ENCODE measurements at places on chromosomes 2 and 18.

GRCh38 chr2:43082111-43082894 lies 144.1 kb downstream of the ZFP36L2 start:
- DNase-seq, result no peak

DNA sequence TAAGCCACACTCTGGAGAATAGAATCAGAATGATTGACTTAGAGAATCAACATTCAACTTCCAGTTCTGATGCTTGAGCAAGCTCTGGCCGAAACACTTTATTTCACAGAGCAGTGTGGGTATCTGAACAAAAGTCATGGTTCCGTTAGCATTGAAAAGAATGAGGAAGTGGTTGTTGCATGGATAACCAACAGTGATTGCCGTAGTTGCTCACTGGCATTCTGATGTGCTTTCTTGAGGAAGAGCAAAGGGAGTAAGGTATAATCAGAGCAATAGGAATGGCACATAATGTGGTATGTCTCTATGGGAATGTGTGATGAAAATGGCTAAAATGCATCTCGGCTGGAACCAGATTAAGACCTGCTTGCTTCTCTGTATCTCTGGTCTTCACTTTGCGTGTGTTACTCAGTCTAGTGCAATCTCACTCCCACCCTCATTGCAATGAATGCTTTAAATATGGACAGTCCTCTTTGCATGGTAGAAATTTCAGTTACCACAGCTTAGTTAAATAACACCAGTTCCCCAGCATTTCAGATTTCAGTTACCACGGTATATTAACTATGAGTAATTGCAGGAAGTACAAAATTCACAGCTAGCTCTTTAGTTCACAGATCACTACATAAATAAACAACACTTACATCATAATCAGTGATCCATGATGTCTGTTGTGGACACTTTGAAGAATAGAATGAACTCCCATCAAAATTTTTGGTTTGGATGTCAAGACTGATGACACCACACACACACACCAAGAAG lies 7.8 kb upstream of the RAB12 start:
- DNase-seq, result no peak

GRCh38 chr2:190343536-190344275 lies at the start of gene INPP1:
TSS of gene INPP1 (plus strand) at chr2:190343589. CDS start at chr2:190360103, 16,514 bp downstream.
- DNase-seq, result peak; percentile 44

GRCh38 chr2:102085238-102085637 lies 57.3 kb upstream of the IL1R1 start:
- DNase-seq, result no peak

DNA sequence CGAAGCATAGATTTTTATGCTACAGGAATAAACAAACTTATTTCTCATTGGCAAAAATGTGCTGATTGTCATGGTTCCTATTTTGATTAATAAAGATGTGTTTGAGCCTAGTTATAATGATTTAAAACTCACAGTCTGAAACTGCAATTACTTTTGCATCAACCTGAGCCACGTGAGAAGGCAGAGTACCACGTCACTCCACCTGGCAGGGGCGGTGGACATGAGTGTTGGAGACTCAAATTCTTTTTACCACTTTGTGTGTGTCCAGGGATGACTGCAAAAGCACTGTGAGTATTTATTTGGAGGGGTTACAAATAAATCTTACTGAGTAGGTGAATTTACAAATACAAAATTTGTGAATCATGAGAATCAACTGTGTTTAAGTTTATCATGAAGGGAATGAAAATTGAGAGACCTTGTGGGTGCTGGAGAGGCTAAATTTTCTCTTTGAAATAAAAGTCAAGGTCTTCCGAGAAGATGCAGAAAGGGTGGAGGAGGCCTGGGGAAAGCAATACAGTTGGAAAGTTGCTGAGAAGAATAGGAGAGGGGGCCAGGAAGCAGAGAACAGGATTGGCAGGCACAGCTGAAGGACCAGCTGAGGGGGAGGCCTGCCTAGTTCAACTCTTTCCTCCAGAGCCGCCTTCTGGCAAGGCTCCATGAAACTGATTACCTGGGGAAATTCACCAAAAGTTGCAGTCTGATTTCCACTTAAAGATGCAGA lies 316.4 kb downstream of the MYCN start:
- DNase-seq, result no peak

DNA sequence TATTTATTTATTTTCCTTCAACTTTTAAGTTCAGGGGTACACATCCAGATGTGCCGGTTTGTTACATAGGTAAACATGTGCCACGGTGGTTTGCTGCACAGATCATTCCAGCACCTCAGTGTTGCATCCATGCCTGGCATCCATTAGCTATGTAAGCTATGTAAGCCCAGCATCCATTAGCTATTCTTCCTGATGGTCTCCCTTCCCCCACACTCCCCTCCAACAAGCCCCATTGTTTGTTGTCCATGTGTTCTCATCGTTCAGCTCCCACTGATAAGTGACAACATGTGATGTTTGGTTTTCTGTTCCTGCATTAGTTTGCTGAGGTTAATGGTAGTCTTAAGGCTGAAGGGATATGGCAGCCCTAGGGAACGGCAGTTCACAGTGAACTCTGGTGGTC lies 203.4 kb downstream of the CTNNA2 start:
- no peak for DNase-seq

DNA sequence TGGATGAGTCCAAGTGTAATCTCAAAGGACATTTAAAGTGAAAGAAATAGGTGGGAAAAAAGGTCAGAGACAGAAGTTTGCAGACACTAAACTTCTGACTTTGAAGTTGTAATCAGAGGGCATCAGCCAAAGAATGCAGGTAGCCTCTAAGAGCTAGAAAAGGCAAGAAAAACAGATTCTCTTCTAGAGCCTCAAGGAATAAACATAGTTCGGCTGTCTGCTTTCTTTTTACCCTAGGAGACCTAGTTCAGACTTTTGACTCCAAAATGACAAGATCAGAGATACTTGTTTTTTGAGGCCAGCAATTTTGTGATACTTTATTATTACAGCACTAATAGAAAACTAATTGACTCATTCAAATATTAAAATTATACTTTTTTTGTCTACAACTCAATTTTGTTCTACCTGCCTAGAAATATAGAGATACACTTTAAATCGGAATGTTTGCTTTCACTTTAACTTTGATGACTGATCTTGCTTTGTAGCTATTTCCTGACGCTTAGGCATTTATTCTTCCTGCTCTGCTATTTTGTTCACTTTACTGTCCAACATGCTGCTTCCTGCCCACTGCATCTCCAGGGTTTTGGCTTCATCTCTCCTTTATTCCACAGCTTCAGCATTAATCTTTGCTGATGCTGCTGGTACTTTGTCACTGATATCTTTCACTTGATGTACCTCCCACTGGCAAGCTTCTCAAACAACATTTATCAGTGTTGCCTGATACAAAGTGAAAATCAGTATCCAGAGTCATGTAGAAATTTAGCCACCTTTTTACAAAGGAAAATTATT lies 272.5 kb downstream of the DSEL start:
- DNase-seq, result no peak

- DNase-seq, result no peak
Measured at GRCh38 chr2:24597181-24597870, 106.3 kb downstream of the NCOA1 start.

DNA sequence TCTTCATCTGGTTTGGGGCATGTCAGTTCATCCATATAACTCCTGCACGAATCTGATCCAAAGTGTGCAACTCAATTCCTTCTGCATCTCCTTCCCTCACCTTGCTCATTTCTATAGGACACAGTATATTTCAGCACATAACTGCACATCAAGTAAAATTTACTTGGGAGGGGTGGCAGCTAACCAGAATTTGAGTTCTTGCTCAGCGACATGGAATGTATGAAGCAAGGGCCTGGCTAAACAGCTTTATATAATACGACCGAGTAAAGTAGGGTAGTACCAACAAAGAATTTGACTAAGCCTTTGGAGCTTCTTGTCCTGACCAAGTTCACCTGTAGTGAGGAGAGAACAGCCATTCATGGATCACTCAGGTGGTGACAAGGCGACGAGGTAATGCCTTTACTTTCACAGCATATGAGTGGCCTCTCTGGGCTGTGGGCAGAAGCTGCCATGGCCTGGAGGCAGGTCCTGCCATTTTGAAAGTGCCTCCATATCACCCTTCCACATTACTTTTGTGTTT lies 570.2 kb upstream of the TNP1 start:
- no peak for DNase-seq

DNA sequence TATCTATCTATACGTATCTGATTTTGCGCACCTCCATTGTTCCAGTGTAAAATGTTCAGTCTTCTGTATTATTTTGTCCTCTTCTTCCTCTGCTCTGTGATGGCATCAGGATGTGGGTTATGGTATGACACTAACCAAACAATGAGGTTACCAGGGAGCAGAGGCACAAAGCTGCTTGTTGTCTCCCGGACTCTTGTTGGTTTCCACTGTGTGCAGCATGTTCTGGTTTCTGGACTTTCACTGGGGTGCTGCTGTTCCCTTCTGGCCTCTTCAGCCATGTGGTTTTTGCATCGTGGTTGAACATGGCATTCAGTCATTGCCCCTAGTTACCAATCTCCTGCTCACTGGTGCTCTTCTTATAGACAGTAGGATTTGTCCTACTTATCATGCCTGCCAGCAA lies 665.9 kb downstream of the CBLN2 start:
- no peak for DNase-seq

- no peak for DNase-seq
Measured at GRCh38 chr2:1636791-1637415, 107.4 kb downstream of the PXDN start.

DNA sequence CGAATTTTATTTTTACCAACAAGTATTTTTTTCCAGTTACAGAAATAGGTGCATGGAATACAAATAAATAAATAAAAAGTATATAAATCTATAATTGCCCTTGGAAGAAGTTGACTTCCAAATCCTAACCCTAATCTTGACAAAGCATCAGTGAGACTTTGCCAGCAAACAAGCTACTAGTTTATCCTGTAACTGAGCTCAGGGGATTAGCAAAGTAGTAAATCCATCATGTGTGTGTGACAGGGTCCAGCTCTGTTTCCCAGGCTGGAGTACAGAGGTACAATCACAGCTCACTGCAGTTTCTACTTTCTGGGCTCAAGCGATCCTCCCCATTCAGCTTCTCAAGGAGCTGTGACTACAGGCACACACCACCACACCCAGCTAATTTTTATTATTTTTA lies 948.0 kb upstream of the CNTNAP5 start:
- DNase-seq, result no peak
